AG04450 (cell line): ENCODE measurements at places on chromosomes 11 and 22.

DNA sequence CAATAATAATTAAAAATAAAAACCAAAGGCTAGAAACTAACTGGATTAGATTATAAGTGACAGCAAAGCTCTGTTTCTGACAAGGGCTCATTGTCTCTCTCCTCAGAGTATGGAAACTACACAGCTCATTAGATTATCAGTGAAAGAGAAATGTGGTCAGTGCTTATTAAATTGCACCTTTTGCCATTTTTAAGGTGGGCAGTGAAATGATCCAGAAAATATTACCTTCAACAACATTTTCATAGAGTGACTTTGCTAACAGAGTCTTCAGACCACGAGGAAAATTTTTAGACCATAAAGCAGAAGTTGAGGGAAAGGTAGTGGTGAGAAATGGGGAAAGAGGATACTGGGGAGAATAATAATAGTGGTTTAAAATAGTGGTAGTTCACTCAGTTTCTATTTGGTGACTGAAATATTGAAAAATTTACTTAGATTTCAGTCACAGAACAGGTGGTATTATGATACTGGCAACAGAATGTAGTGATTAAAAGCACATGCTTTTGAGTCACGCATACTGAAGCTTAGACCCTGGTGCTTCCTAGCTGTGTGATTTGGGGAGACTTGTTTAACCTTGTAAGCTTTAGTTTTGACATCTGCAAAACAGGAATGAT lies 684.0 kb upstream of the CCDC90B start:
- DNase-seq: no peak

- DNase-seq: no peak
Measured at GRCh38 chr22:48850658-48851287, 976.9 kb downstream of the BRD1 start.

GRCh38 chr11:80515097-80515496 lies 1074.3 kb upstream of the TENM4 start:
- DNase-seq: no peak

DNA sequence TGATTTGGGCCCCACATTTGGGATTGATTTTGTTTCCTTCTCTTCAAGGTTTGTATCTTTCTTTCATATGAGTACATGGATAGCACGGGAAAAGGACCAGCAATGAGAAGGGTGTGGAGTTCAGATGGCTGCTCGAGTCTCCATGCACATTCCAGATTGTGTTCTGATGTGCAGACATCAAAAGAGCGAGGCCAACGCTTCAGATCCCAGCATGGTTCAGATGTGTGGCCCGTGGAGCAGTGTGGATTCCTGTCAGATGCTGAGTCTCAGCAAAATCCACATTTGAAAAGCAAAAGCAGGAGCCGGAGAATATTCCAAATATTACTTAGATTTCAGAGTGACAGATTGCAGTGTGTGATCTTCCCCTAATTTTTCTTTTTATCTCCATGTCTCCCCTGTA lies 219.4 kb downstream of the DBX1 start:
- no peak for DNase-seq

- no peak for DNase-seq
Measured at GRCh38 chr11:25970726-25971508, 361.0 kb upstream of the ANO3 start.
